Omental fat pad (tissue), 4 donors: ENCODE measurements at places on chromosomes 2 and 18. TPM values are rescaled to one million over a fixed set of nuclear protein-coding genes. Genes with fewer than 3 reads are reported as not detected.

Gene MYO5B
- total RNA-seq, result 6.2 TPM

GRCh38 chr2:64348386-64349130, 105.4 kb upstream of the LGALSL start:
- DNase-seq, result no peak

Gene TUBA3E
- total RNA-seq, result not detected

- no peak for DNase-seq
Observed at GRCh38 chr2:241924909-241925250, 55.4 kb downstream of the RTP5 start.

- no peak for DNase-seq
Observed at GRCh38 chr2:58410549-58410948, 169.4 kb upstream of the FANCL start.

DNA sequence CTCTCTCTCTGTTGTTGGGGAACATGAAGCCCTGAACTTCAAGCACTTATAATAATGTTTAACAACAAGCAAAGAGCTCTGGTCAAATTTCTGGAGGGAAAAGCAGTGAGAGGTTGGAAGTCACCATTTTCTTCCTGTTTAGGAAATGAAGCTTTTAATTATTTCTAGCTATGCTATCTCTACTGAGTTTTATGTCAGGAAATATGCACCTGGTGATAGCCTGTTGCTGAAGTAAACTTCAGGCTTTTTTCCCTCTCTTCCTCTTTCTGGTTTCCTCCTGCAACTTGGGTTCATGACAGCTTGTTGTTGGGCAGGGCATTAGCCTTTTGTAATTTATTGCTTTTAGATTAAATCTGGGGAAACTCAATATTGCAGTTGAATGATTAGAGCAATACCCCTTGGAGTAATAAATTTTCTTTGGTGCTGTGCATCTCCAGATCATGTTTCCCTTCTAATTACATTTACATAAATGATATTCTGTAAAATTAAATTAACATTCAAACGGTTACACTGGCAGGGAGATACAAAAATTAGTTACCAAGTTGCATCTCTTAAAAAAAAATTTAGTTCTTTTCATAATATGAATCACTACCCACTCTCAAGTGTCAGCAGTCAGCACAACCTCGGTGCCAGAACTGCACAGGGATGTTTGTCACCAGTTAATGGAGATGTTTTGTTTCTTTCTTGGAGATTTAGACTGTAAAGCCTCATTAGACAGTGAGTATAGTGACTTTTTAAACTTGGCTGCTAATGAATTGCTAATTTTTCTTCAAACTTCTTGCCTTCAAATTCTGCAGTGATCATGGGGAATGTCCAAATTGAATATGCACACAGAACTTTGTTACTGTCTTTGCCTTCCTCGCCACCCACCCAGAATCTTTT, 466.6 kb upstream of the ETAA1 start:
- DNase-seq, result no peak

Gene SH2D6
- not detected for total RNA-seq

- no peak for DNase-seq
Observed at GRCh38 chr2:164430166-164430783, 191.0 kb downstream of the GRB14 start.

Gene SLC23A3
- total RNA-seq, result 1.1 TPM

- no peak for DNase-seq
Observed at GRCh38 chr2:124983595-124983994, 958.5 kb downstream of the CNTNAP5 start.

- no peak for DNase-seq
Observed at GRCh38 chr2:145751629-145752028, 1231.7 kb upstream of the ZEB2 start.

DNA sequence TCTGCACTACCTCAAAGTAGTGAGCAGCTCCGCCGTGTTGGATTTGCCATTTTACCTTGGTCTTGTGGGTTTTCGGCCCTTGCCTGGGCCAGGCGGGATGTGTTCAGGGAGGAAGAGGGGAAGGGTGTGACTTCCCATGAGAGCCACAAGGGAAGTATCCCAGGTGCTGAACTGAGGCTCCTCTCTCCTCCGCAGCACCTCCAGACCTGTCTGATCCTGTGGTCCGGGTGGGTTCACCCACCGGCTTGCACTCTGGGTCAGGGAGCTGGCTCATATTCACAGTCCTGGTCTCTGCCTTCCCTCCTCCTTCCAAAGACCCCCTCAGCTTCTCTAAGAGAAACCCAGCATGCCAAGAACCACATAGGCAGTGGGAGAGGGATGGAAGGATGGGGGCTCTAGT, 235.8 kb downstream of the SEPTIN10 start:
- no peak for DNase-seq

DNA sequence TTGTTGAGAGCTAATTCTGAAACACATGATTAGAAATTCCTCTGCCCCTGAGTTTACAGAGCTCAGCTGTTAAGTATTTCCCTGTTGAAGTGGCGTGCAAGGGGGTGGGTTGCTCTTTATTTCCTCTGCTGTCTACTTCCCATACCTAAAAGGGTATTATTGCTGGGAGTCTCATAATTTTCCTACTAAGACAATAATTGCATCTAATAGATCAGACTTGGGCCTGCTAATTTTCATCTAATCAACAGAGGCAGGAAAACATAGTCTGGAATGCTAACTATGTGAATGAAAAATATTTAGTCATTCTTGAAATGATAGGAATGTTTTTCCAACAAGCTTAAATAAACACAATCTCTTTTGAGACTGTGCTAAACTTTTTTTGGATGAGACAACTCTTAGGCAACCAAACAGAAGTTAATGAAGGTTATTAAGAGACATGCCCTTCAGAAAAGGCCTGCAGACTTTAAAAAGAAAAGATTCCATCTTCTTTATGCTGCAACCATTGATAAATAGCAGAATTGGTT, 111.4 kb downstream of the FEZ2 start:
- no peak for DNase-seq

- DNase-seq, result no peak
Observed at GRCh38 chr2:231668981-231669380, 39.3 kb upstream of the PTMA start.

DNA sequence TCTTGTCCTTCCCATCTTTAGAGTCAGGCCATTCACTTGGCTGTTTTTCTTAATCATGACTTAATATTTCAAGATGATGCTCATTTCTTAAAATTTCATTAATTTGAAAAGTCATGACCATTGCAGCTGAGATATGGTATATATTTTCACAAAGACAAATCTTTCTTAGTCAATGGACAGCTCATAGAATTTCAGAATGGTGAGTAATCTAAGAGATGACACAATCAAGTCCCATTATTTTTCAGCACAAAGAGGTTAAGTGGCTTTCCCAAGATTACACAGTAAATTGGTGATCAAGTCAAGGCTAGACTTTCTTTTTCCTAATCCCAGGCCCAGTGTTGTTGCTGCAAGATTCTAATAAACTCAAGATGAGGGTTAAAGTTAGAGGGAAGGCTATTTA, 34.4 kb upstream of the NT5C1B start:
- no peak for DNase-seq

DNA sequence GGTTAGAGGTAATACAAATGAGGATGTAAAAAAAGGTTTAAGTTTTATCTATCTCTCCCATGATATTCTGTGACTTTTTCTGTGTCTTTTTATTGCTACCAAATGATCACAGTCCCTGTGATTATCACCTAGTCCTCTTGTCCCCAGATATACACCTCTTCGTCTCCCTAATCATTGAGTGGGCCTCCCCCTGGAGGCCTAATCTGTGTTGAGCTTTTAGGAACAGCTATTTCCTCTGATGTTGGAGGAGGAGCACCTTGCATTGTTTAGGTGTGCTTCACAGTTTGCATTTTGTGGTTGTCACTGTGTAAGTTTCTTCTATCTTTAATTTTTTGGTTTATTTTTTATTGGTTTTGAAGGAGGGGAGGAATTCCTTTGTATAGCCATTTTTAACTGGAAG, 33.3 kb downstream of the CCDC85A start:
- DNase-seq, result no peak

Gene TUBB8B
- total RNA-seq, result not detected

- no peak for DNase-seq
Observed at GRCh38 chr2:128782411-128783192, 463.9 kb upstream of the HS6ST1 start.

DNA sequence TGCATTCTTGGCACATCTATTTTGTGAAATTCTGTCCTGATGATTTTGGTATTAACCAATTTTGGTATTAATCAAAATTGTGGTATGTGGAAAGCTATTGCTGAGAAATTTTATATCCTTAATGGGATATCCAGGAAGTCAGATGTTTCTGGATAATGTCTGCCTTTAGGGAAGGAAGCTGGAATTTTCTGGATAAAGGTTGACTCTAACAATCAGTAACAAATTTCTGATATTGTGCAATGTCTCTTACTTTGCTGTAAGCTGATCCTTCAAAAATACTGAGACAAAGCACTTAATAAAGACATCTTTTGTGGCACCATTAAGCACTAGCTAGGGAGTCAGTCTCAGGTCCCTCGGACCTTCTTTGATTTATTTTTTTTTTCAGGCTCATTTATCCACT, 100.8 kb upstream of the UGP2 start:
- no peak for DNase-seq

- no peak for DNase-seq
Observed at GRCh38 chr2:172279813-172280212, 147.6 kb upstream of the ITGA6 start.

Gene RAB10
- 82.4 TPM for total RNA-seq

- DNase-seq, result no peak
Observed at GRCh38 chr2:86022661-86023365, 82.9 kb downstream of the POLR1A start.

Gene LIMS4
- total RNA-seq, result 2.6 TPM

Gene SERPINB7
- total RNA-seq, result 2.0 TPM

Gene PAX8
- total RNA-seq, result 2.8 TPM

Gene GPR45
- total RNA-seq, result not detected

DNA sequence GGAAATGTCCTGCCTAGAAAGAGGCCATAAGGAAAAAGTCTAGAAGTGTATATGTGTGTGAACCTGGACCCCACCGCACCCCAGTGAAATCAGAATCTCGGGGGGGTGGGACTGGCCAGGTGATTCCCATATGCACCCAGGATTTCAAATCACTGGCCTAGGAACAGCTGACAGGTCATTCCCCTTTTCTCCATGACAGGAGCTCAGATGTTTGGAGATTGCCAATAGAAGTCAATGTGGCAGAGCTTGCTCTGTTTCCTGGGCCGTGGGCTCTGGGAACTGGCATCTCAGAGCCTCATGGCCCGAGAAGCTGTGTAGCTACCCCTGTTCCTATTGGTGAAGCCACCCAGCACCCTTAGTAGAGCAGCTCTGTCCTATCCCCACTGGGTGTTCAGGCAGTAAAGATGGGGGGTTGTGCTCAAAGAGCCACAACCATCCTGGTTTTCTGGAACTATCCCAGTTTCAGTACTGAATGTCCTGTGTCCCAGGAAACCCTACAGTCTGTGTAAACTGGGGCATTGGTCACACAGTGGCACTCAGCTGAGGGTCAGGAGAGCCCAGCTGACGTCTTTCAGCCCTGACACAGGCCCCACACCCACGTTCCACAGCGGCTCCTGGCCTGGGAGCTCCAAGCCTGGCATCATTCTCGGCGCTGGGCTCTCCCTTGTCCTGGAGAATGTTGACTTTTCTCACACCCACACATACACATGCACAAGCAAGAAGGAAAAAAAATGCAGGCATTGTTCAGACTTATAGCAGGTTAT, 18.9 kb downstream of the GNLY start:
- DNase-seq, result no peak

Gene CYRIA
- total RNA-seq, result 12.2 TPM

DNA sequence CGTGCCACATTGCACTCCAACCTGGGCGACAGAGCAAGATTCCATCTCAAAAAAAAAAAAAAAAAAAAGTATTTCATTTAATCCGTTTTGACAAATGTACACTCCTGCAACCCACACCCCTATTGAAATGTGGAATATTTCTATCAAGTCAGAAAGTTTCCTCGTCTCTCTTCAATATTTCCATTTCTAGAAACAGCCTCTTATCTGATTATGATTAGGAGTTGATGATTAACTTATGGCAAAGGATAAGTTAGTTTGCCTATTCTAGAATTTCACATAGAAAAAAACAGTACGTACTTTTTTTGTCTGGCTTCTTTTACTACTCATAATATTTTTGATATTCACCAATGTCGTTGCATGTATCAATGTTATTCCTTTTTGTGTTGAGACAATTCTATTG, 107.1 kb upstream of the DNMT3A start:
- no peak for DNase-seq

Gene C2orf66
- 0.38 TPM for total RNA-seq

- DNase-seq, result no peak
Observed at GRCh38 chr2:62334440-62335058, 138.6 kb downstream of the B3GNT2 start.

Gene IL1R2
- 30.6 TPM for total RNA-seq

Gene CTAGE1
- total RNA-seq, result not detected

DNA sequence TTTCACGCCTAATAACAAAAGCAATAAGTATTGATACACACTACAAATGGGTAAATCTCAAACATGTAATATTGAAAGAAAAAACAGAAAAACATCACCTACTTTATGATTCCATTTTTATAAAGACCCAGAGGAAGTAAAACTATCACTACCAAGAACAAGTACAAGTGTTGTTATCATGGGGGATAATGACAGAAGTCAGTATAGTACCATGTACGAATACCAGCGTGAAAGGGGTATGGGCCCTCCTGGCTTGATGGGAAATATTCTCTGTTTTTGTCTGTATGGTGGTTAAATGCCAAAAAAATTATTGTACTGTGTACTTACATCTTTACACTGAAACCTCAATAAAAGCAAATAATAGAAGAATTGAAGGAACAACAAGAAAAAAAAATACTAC, 665.7 kb downstream of the TMEM182 start:
- DNase-seq, result no peak

GRCh38 chr18:57816208-57816954, 13.3 kb upstream of the ATP8B1 start:
- DNase-seq, result no peak

Gene MAPRE3
- total RNA-seq, result 11.5 TPM

GRCh38 chr2:70124983-70125480, 37.8 kb downstream of the PCBP1 start:
- no peak for DNase-seq

DNA sequence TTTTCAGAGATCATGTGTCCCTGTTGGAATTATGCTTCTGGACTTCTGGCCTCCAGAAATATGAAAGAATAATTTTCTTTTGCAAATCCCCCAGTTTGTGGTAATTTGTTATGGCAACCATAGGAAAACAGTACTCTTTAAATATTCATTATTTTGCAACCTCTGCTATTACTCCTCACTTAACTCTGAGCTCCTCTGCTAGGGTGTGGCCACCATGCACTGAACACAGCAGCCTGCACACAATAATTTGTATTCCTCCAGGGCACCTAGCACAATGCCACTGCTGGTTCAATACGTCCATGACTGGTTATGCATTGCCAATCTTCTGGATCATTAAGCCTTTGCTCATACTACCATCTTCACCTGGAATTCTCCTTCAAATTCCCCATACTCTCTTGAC, 232.0 kb downstream of the CNTNAP5 start:
- no peak for DNase-seq

Gene EVX2
- total RNA-seq, result not detected

Gene PDIA6
- total RNA-seq, result 146 TPM

Gene OR6B2
- not detected for total RNA-seq
